NB4 (cell line): ENCODE measurements at places on chromosomes 4 and X.

- DNase-seq = no peak
These were observed 66.6 kb downstream of the NR3C2 start for GRCh38 chr4:148375584-148375983.

DNA sequence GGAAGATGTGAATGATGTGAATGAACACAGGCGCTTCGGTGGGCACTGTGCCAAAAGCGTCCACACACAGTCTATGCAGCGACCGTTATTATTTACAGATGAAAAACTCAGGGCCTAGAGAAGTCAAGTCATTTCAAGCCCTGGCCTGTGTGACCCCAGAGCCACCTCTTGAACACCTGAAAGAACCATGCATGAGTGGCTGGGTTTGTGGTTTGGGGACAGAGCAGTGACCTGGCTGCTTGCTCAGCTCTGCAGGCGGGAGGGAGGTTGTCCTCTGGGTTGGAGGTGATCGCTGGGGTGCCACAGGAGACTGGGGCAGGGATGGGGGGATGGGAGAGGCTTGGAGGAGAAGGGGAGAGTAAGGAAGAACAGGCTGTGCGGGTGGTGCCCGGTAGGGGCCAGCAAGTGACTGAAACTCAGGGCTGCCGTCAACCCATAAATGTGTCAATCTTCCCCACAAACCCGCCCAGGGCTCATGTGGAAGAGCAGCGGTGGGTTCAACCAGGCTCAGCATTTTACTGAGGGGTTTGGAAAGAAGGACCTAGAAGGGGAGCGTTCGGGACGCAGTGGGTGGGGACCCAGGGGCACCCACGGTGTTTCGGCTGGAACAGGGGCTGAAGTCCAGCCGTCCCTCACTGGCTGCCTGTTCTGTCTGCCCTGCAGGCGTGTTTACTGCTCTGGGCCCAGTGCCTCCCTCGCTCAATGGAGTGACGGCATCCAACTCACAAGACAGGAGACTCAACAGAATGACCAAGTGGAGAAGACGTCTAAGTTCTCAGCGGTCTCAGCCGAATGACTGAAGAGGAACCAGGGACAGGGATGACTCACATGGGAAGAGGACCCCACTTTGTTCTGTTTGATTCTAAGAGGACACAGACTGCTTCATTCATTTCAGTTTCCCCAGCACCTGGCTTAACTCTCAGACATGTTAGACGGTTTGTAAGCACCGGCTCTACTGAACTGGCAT is 167.8 kb downstream of the AFAP1 start:
- DNase-seq = no peak

DNA sequence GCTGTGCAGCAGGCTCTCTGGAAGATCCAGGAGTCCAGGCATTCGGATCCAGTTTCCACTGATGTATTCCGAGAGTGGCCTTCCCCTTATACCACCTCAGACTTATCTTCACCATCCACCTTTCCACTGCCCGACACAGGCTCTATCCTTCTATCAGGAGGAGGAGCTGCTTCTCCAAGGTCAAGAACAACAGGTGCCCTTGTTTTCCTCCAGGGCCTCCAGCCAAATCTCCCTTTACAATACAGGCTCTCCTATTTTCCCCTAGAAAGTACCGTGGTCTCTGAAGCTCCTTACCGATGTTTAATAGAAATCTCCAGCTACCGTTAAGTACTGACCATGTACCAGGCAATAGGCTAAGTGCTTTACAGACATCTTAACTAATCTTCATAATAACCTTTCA is 61.3 kb downstream of the AFAP1 start:
- DNase-seq = no peak

GRCh38 chr4:25585901-25586523 is 69.6 kb upstream of the SLC34A2 start:
- DNase-seq = no peak

DNA sequence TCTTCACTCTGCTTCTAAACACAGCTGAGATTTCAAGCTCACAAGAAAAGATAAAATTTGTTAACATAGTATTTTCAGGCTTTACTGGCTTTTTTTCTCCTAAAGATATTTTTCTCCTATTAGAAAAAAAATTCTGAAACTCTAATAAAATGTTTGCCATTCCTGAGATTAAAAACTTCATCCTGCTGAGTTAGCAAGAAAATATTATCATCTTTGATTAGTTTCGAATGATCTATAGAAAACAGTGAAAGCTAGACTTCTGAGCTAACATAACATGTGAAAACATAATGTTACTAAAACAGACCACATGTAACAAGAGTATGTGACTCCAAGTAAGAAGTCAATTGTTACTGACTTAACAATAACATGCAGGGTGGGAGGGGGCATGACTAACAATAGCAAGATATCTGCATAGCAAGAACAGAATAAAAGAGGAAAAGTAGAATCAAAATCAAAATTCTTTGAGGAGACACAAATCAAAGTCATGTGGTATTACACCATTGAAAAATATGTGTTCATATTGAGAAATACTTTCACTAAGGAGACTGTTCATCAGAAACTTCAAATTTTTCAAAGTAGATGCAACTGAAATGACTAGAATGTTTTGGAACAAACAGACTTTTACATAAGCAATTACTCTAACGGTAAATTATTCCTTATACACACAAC is 14.5 kb downstream of the TBCK start:
- no peak for DNase-seq

- no peak for DNase-seq
These were observed 165.7 kb downstream of the KDR start for GRCh38 chr4:54959651-54960116.
